ENCODE measurements at places on chromosomes 1 and 21.

DNA sequence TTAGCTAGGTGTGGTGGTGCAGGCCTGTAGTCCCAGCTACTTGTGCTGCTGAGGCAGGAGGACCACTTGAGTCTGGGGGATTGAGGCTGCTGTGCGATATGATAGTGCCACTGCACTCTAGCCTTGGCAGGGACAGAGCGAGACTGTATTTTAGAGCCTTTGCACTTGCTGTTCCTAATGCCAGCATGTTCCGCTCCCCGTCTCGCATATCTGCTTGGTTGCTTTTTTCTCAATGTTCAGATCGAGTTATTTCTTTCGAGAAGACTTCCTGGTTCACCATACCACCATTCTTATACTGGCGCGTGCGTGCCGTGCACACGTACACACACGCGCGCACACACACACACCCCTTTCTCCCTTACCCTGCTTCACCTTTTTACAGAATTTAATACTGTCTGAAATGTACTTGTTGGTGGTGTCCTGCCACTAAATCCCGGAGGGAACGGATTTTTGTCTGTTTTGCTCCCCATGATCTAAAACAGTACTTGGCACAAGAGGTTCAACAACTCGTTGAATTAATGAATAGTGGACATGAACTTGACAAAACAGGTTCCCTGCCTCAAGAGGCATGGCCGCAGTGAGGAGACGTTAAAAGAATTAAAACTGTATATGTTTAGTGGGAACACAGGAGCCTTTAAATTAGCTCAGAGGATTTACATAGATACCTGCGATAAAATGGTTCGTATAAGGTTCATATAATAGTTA lies 1.1 kb upstream of the RPRD2 start:
- peak; percentile 28 for DNase-seq

- DNase-seq: no peak
Measured at GRCh38 chr1:42847111-42847595, 740 bp downstream of the ZNF691 start.

DNA sequence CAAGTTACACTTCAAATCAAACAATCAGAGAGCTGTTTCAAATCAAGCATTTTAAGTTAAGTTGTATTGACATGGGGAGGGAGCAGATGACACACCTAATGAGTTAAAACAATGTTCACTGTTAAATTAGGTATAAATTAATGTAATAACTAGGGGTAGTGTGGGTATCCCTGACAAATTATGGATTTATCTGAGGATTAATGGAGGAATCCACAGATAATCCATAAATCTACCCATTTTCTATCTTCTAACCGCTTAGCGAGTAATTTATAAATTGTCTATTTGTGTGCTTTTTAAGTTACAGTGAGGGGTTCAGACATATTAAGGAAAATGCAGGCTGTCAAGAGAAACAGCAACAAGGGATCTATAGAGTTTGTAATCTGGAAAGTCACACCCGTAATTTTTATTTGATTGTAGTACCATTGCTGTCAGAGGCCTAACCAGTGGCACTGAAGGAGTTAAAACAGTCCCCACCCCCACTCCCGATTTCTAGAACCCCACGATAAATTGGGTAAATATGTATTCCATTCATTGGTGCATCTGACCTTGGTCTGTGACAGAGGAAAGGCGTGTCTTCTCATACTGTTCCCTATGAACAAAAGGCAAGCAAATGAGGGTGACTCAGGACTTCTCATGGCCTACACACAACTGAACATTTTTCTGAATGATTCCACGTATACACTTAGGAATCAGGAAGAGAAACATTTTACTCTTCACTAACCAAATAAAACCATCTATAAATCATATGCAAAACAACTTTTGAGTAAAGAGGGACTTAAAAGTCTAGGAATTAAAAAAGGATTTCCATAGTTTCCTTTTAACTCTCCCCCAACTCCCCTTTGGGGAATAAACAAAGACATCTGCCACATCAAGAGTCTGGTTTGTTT lies 7.4 kb downstream of the IRF2BP2 start:
- peak; percentile 59 for DNase-seq

DNA sequence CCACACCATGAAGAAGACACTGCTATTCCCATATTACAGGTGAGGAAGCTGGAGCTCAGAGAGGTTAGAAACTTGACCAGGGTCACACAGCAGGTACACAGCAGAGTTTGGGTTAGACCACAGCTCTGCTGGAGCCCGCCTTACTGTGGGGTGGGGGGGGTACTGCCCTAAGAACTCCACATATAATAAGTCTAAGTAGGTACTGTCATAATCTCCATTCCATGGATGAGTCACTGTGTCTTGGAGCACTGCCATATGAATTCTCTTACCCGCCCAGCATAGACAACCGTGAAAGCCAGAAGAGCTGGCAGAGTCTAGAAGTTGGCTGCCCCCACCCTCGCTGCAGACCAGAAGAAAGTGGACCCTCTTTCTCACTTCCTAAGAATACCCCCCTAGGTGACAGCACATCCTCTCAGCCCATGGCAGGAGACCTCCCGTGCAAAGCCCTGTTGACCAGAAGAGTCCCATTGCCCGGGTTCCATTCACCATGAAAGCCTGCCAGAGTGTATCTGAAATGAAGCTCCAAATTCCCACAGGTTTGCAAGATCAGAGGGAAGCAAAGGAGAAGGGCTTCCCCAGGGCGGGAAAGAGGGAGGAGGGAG lies 5.2 kb upstream of the PLA2G2D start:
- DNase-seq: no peak

DNA sequence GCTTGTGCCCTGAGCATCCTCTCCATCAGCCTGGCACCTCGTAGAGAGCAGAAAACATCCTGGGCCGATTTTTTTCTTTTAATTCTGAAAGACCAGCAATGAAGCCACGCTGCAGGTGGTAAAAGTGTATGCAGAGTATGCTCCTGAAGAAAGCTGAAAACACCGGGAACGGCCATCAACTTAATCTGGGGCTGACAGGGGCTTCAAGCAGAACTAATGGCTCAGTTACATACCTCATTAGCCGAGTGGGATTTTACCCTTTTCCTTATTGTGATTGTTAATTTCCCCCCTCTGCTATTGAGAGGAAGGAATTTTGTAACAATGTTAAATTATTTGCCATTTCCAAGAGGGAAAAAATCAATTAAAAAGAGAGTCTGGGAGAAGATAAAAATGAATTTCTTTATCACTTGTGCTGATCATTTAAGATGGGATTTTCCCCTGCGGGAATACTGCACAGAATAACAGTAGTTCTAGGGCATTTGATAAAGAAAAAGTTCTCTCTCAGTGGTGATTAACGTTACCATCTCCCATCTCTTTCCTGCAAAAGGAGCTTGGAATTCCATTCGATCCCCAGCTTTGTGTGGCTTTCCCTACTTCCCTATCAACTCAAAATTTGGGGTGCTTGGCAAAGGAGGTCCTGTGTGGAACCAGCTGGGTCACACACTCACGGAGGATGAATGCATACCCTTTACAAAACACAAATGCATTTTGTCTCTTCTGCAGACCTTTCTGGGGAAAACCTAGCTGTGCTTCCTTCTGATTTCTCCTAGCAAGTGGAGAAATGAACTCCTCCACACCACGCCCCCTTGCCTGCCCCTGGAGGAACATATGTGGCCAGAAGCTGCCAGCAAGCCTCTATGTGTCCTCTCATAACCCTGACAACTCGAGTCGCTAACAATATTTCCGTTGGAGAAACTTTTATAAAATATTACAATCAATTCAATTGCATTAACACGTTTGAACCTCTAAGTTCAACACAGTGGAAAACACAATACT lies 70.9 kb downstream of the RRAGC start:
- no peak for DNase-seq

Data from CD4-positive, alpha-beta T cell treated with Interleukin-4 for 4 hours (primary cell).